Naive thymus-derived CD4-positive, alpha-beta T cell (primary cell): ENCODE measurements at places on chromosomes 13 and 19.

GRCh38 chr13:34078334-34078999 is 260.5 kb downstream of the RFC3 start:
- DNase-seq = no peak

DNA sequence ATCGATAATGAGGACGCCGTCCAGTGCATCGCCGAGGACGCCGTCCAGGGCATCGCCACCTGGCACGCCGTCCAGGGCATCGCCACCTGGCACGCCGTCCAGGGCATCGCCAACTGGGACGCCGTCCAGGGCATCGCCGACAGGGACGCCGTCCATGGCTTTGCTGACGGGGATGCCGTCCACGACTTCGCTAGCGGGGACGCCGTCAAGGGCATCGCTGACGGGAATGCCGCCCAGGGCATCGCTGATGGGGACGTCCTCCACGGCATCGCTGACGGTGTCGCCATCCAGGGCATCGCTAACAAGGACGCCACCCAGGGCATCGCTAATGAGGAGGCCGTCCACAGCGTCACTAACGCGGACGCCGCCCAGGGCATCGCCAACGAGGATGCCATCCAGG is 946.5 kb downstream of the TUBA3C start:
- DNase-seq = no peak

GRCh38 chr13:77033717-77034302 is 6.9 kb upstream of the FBXL3 start:
- no peak for DNase-seq

DNA sequence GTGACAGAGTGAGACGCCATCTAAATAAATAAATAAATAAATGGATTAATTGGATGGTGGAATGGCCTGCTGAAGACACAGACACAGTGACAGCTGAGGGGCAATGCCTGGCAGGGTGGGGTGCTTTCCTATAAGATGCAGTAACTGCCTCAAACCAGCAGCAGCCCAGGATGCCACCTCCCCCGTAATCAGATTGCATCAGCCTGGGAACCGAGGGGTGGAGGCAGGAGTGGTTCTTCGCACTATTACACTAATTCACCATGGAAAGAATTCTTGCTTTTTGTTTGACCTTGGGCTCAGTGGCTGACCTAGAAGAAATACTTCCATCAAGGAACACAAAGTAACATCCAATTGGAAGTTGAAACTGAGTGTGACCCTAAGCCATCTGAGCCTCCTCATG is 31.6 kb upstream of the USP12 start:
- DNase-seq = no peak

DNA sequence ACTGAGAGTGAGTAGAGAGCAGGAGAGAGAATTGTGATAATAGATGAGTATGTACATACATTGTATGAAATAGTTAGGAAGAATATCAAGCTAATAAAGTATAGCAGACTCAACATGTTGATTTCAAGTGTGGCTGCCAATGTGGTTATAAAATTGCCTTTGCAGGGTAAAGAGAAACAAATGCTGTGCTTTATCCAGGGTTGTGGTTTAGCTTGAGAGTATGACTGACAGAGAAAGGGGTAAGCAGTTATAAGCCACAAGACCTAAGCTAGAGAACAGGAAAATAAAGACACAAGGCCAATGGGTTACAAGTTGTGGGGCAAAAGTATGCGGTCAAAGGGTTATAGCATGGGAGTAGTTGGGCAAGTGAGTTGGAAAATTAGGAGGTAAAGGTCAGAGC is 1217.5 kb downstream of the DIAPH3 start:
- DNase-seq = no peak

- DNase-seq = no peak
Observed at GRCh38 chr13:73451221-73452029, 392.6 kb downstream of the KLF5 start.

GRCh38 chr13:44416301-44416700 is 42.7 kb downstream of the SERP2 start:
- no peak for DNase-seq
